NCI-H524 (cell line): ENCODE measurements at places on chromosomes 11 and 22.
A peak's percentile ranks its signal among the peaks of the same experiment; 100 is the strongest.

- DNase-seq = no peak
These were observed 31.6 kb upstream of the ZBTB16 start for GRCh38 chr11:114027926-114028325.

- peak; percentile 13 for DNase-seq
These were observed 78.8 kb downstream of the IGLL1 start for GRCh38 chr22:23501261-23501619.

- DNase-seq = peak; percentile 84
These were observed 41.0 kb upstream of the APLNR start for GRCh38 chr11:57277845-57278720.

- DNase-seq = no peak
These were observed 683 bp upstream of the FADS3 start for GRCh38 chr11:61892085-61892370.

GRCh38 chr11:42232673-42233072 lies 773.2 kb upstream of the LRRC4C start:
- DNase-seq = no peak

- DNase-seq = no peak
These were observed 1206.3 kb upstream of the CNTN5 start for GRCh38 chr11:97814325-97814959.

DNA sequence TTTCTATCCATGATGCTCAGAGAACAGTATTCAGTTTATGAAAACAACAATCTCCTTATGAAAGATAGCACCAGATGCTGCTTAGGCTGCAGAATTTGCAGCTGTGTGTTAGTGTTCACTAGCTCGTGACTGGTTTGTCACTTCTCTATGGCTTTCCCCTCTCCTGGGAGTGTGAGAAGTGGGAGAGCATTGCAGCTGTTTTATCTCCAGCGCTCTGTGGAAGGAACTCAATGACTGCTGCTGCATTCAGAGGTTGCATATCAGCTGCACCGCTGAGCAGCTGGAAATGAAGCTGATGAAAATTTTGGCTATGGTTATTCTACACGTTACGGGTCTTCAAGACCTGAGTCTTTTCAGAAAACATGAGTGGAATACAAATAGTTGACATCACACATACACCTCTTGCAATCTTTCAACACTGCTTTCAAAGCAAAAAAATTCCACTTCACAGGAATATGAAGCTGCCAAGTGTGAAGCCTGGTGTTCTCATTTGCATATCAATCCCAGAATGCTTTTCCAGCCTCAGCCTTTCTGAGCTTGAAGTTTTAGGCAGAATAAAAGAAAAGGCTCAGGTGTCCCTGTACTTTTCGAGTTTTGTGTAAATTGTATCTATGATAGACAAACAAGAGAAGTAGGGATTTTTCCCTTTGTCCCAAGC lies 149.3 kb upstream of the DDI1 start:
- no peak for DNase-seq

- no peak for DNase-seq
These were observed 225.8 kb downstream of the ETS1 start for GRCh38 chr11:128361451-128362020.

DNA sequence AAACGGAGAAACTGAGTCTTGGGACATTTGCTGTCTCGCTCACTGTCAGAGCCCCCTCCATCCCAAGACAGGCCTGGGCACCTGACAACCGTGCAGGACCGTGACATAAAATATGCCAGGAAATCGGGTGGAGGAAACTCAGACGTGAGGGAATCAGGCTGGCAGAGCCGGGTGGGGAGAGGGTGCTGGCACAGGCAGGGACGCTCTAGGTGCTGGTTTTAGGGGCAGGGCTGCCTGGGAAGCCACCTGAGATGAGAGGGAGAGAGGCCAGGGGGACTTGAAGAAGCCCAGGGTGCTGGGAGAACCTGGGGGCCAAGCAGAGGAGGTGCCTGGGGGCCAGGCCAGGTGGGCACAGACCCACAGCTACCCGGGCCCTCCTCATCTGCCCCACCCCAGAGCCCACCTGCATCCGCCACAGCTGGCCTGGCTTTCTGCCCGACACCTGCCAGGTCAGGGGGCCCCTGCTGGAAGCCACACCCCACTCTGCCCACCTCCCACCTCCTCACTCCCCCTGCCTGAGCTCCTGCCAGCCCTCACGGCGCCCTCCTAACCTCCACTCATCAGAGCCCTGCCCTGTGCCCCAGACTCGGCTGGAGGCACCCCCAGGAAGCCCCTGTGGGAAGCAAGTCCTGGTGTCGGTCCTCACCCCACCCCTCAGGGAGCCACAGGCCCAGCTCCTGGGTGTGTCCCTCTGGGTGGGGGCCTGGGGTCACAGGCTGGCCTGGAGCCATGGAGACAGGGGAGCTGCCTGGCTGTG lies 27.3 kb upstream of the MUC5AC start:
- DNase-seq = no peak

DNA sequence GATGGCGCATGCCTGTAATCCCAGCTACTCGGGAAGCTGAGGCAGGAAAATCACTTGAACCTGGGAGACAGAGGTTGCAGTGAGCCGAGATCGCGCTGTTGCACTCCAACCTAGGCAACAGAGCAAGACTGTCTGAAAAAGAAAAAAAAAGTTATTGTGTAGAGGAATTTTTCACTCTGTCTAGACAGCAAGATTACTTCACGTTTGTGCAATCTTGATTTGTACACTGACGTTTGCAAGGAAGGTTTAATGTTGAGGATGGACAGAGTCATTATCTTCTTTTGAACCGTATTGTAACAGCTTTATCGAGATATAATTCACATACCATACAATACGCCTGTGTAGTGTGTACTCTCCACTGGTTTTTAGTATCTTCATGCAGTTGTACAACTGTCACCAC lies 3.7 kb downstream of the CTTN start:
- DNase-seq = no peak

- peak; percentile 45 for DNase-seq
These were observed 847 bp downstream of the ME3 start for GRCh38 chr11:86671531-86672006.

- no peak for DNase-seq
These were observed 57.1 kb downstream of the FAM181B start for GRCh38 chr11:82676483-82677094.

- DNase-seq = no peak
These were observed 63.9 kb downstream of the AAMDC start for GRCh38 chr11:77884829-77885190.

DNA sequence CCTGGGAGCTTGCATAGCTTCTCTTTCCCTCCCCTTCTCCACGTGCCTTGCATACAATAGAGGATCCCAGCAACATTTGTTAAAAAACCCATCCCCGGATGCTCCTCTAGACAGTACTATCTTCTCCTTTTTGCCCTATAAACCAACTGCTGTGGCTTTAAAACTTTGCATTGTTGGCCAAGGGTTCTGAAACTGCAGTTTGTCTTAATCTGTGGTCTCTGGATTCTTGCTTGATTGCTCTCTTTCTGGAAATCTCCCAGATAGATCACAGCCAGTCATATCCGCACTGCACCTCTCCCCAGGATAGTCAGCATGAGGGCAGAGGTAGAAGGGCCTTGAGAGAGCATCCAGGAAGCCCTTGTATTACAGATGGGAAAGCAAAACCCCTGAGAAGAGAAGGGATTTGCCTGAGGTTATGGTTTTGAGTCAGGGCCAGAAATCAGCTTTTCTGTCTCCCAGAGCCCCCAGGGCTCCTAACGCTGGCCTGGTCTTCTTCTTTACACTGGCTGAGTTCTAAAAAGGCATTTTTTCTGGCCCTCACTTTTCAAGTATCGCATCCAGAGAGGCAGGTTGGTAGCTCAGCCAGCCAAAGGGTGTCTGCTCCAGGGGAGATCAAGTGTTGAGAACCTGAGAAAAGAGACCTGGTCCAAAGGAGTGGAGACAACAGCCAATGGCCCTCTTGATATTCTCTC lies 70.6 kb downstream of the ADM start:
- DNase-seq = no peak

DNA sequence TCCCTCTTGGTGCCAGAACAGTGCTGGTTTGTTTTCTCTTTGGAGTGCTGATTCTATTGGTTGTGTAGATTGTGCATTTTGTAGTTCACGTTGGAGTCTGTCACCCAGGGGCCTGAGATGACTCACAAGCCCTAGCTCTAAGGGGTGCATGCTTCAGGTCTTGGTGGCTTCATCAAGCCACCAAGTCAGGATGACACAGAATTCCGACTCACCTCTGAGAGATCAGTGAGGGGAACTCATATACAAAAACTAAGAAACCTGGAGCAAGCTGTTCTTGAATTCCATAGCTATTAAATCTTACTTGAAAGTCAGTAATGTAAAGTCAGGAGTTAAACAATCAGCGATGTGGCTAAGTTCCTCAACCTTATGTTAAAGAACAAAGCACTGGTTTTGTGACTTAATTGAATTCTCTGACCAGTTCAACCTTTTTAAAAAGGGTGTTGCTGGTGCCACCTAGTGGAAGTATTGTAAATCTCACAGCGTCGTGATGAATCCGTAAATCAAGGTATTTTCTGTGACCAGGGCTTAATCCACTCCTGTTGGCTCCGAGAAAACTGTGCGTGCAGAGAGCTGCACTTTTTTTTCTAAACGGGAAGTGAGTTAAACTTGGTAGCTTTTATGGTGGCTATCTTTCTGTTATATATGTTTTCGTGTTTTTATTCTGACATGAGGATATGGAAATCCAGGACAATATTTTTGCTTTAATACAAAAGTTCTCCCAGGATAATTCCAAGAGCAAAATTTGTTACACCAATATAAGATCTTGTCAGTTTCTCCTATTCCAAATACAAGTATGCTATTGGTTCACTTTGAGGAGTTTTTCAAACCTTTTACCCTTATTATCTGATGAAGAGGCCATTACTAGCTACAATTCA lies 14.6 kb downstream of the MMP13 start:
- DNase-seq = peak; percentile 71

- no peak for DNase-seq
These were observed 29.1 kb upstream of the RELT start for GRCh38 chr11:73347067-73347466.

GRCh38 chr11:124760205-124760652 lies 1.9 kb downstream of the ESAM start:
- no peak for DNase-seq

- peak; percentile 93 for DNase-seq
These were observed 24.1 kb upstream of the CELSR1 start for GRCh38 chr22:46561435-46561905.

DNA sequence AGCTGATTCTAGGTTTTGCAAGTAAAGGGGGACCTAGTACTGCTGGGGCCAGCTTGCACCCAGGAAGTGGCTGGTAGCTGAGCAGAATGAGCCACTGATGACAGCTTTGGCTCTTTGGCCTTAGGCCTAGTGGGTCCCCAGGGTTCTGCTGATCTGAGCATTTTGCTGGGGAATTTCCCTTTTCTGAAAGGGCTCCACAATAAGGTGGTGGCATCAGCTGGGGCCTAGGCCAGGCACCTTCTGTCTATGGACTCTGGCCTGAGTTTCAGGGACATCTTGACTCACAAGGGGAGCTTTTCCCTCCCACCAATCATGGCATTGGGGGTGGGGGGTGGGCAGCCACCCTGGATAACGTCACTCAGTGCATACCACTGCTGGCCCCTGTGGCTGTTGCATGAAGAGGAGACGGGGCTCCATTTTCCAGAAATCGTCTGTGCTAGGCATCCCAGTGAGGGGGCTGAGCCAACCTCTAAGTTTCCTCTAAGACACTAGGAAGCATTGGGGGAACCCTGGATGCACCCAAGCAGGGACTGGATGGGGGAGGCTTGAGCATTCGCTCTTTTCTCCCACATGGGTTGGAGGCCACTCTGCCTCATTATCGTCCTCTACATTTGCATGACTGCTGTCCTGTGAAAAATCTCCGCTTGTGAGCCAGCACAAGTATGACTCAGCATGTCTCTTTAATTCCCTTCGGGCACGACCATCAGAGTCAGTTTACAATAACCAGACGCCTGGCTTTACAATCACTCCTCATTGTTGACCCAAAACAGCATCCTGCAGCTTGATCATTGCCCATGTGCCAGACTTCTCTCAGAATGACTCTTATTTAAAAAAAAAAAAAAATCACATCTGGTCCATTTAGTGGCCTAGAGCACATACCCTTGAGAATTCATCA lies 145.0 kb upstream of the THY1 start:
- DNase-seq = peak; percentile 33

- DNase-seq = no peak
These were observed 85.7 kb downstream of the WNT11 start for GRCh38 chr11:76120513-76121101.

DNA sequence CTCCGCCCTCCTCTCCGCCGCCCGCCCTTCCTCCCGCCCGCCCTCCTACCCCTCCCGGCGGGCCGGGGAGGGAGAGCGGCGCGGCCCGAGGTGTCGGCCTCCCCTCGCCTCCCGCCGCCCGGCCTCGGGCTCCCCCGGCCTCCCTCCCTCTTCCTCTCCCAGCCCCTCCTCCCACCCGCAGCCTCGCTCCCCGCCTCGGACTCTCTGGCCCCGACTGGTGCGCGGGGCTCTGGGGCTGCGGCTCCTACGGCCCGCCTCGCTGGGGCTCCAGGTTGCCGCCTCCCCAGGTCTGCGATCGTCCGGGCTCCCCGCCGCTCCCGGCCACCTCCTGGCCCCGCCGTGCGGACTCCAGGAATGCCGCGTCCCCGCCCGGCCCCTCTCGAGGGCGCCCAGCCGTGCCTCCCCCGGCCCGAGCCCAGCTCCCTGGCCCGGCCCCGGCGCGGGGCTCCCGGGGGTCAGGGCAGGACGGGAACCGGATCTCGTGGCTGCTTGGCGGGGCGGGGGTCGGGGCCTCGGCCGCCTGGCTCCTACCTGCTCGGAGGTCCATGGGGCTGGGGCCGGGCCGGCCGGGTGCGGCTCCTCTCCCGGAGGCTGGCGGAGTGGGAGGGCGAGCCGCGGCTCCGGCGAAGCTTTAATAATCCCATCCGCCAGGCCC lies at the start of gene CLCF1:
Gene CLCF1, minus strand, starts transcription at position 606 of the 655 bp plus-strand sequence. Its CDS starts 59 bp downstream, at position 547.
- DNase-seq = no peak

- no peak for DNase-seq
These were observed 80.8 kb downstream of the HORMAD2 start for GRCh38 chr22:30161051-30161469.

GRCh38 chr22:22949953-22950352 lies 62.3 kb downstream of the IGLL5 start:
- DNase-seq = no peak

DNA sequence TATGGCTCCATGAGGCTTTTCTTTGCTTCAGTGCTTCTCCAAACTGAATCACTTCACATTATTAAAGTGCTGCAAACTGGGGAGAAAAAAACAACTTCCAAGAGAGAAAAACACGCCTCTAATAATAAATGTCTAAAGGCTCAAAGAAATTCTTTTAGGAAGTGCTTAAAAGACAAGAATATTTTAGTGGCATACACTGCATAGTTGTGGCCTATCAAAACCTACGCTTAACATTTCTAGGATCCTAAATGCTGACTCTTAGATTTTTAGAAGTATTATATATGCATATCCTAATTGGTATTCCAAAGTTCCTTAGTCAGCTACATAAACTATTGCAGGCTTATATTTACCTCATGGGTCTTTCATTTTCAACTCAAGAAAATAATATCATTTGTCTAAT lies 879.0 kb upstream of the CCDC90B start:
- no peak for DNase-seq

GRCh38 chr11:57904376-57904775 lies 119.3 kb upstream of the OR9Q1 start:
- DNase-seq = no peak
